ENCODE measurements at places on chromosomes 2 and 18. TPM values are rescaled to one million over a fixed set of nuclear protein-coding genes. Genes with fewer than 3 reads are reported as not detected.

Gene ALPG
- 1.7 TPM for total RNA-seq

Gene FOSL2
- 72.9 TPM for total RNA-seq

Gene FHL2
- 4.9 TPM for total RNA-seq

Gene DSEL
- 10.7 TPM for total RNA-seq

Gene KLHL14
- total RNA-seq = not detected

Gene ANKMY1
- 26.6 TPM for total RNA-seq

Gene UBE2E3
- 46.5 TPM for total RNA-seq

Gene VAMP5
- total RNA-seq = 105 TPM

DNA sequence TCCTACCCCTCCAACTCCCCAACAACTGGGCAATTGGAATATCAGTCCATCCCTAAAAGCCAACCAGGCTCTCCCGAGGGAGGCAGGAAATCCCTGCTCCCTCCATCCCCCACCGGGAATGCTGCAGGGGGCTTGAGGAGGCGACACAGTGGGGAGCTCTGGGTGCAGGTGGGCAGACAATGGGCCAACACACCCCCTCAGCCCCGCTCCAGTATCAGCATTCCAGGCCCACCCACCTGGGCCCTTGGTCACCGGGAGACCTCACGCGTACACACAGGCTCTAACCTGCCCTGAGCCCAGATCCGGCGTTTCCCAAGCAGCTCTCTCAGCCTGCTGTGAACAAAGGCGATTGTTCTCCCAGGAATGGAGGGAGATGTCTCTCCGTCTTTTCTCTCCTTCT lies 37.6 kb upstream of the FZD7 start:
- DNase-seq = no peak

DNA sequence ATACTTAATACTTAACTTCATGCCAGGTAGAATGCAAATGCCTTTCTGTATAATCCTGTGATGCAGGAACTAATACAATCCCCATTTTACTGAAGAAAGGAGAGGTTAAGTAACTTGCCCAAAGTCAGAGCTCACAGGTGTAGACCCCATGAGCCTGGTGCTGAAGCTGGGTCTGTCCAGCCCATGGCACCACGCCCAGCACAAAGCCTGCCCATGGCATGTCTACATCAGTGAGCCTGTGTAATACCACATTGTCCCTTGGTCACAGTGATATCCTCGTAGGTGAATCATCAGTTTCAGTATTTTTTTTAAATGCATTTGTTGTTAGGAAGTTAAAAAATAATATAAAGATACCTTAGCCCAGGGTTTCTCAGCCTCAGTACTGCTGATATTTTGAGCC lies 69.9 kb upstream of the MCFD2 start:
- DNase-seq = no peak

DNA sequence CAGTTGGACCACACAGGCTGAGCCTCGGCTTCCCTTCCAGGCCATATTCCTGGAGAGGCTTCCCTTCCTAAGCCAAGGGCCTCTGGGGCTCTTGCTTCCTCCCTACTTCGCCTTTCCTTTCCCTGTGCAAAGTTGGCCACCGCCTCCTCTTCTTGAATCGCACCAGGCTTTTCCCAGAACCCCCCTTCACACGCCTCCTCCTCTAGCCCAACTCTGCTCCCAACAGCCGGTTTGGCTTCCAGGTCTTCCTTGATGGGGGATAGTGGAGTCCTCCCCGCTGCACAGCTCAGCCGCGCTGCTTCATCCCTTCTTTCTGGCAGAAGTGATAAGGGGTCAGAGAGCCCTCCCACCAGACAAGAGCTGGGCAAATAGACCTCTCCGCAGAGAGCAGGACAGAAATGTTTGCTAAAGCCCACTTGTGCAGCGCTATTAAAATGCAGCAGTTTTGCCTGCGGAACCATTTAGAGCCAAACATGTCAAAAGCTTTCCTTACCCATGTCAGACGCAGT lies 56.4 kb downstream of the SNORC start:
- DNase-seq = no peak

- DNase-seq = no peak
Measured at GRCh38 chr2:98697651-98698337, 33.1 kb downstream of the MGAT4A start.

- DNase-seq = no peak
Measured at GRCh38 chr2:30689496-30690125, 117.6 kb downstream of the CAPN13 start.

- DNase-seq = no peak
Measured at GRCh38 chr2:55093381-55093780, 43.1 kb upstream of the RTN4 start.

DNA sequence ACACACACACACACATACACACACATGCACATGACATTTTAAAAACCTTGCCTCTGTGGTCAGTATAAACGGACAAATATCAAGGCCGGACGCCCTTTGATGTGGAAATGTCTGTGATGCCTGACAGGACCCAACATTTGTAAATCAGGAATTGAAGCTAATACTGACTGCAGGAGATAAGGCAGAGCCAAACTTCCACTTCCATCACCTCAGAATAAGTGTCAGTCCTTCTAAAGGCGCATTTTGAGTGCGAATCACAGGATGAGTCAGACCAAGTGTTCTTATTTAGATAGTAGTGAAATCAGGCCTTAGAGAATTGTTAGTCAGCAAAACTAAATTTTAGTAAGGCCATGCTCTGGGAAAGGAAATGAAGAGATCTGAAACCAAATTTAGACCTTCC lies 211.7 kb upstream of the LRATD1 start:
- no peak for DNase-seq

Data from upper lobe of left lung (tissue), 6 donors.